Esophagus squamous epithelium (tissue), 5 donors: ENCODE measurements at places on chromosomes 7 and 10. TPM values are rescaled to one million over a fixed set of nuclear protein-coding genes. Genes with fewer than 3 reads are reported as not detected.

GRCh38 chr7:105336009-105336408 lies 52.7 kb downstream of the SRPK2 start:
- no peak for DNase-seq
- H3K4me3 ChIP-seq, result no peak overlapping the region
- no peaks in the 10 kb centered on the region for H3K36me3 ChIP-seq
- H3K27ac ChIP-seq, result no peak overlapping the region
- H3K4me1 ChIP-seq, result peaks cover 17% of the 10 kb centered on the region

DNA sequence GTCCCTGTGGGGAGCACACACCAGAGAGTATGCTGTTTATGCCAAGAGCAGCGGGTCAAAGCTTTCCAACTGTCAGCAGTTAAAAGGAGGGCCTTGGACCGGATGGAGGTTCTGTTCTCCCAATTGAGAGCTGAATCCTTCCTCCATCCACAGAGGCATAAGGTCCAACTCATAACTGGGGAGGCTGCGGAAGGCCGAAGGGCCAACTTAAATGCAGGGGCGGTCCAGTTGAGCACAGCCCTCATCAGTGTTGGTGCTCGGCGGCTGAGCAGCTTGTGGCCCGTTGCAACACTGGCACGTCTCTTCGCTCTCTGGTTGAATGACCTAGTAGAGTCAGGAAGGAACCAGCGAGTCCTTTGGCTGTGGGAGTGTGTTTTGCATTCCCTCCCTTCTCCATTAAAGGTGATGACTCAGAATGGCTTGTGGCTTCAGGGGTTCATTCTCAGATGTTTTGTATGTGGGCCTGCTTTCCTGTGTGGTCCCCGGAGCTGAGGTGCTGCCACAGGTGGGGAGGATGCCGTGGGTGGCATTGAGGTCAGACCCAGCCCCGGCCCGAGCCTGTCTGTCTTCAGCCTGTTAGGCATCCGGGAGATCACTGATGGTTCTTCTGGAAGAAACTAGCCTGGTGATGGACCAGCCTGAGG lies 44.8 kb upstream of the DMBT1 start:
- H3K4me1 ChIP-seq, result no peaks in the 10 kb centered on the region
- DNase-seq, result no peak
- H3K27ac ChIP-seq, result no peak overlapping the region
- H3K4me3 ChIP-seq, result no peak overlapping the region
- H3K27me3 ChIP-seq, result no peaks in the 10 kb centered on the region
- H3K36me3 ChIP-seq, result no peaks in the 10 kb centered on the region

- H3K27ac ChIP-seq, result no peak overlapping the region
- no peaks in the 10 kb centered on the region for H3K4me1 ChIP-seq
- no peaks in the 10 kb centered on the region for H3K36me3 ChIP-seq
- H3K4me3 ChIP-seq, result no peak overlapping the region
- no peak for DNase-seq
Observed at GRCh38 chr10:29089091-29089490, 199.8 kb upstream of the LYZL1 start.

- no peak overlapping the region for H3K27ac ChIP-seq
- H3K27me3 ChIP-seq, result no peaks in the 10 kb centered on the region
- no peaks in the 10 kb centered on the region for H3K36me3 ChIP-seq
- no peaks in the 10 kb centered on the region for H3K4me1 ChIP-seq
Observed at GRCh38 chr10:57844387-57844998, 423.2 kb downstream of the IPMK start.

Gene TRIM50
- not detected for total RNA-seq

DNA sequence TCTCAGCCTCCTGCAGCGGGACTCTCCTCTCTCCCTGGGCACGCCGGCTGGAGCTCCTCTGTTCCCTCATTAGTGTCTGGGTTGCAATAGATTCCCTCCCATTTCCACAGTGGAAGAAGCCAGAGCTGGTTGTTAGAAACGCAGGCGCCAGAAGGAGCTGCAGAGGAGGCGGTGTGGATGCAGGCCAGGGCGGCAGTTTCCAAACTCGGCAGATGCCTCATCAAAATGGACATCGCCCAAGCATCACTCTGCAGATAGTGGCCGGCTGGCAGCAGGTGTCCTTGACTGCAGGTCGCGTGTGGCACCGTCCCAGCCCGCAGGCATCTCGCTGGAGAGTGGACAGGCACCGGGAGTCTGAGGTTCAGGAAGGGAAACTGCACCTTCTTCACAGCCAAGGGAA lies 201.8 kb downstream of the TCERG1L start:
- H3K36me3 ChIP-seq, result no peaks in the 10 kb centered on the region
- DNase-seq, result no peak
- H3K4me1 ChIP-seq, result no peaks in the 10 kb centered on the region
- H3K27ac ChIP-seq, result no peak overlapping the region

DNA sequence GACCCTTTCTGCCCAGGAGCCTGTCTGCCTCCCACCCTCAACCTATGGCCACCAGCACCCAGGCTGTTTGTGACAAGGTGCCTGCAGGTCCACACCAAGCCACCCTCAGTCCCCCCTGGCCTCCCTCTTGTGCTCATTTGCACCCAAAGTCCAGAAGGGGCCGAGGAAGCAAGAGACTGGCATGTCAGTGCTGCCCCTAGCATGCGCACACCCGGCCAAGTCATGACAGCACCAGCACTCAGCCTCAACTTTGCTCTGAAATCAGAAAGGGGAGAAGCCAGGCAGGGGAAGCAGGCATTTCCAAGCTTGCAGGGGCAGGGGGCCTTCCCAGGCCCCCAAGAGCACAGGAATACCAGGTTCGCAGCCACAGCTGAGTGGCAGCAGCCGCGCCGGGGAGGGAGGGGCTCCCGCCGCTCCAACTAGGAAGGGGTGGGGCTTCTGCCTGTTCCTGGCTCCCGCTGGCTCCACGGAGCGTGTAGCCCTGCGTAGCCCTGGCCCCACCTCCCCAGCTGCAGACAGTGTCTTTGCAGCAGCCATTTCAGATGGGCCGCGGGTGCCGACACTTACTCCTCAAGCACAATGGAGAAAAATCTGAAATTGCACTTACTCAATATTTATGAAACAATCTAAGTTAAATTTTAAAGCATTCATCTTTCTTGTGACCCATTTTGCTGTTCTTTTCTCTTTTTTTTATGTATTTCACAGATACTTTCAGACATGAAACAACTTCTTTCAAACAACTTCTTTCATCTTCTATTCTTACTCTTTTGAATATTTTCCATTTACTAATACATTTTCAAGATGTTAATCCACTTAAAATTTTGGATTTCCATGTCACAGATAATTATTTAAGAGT lies 54.9 kb upstream of the ABCB5 start:
- DNase-seq, result no peak
- H3K27ac ChIP-seq, result no peak overlapping the region
- H3K4me3 ChIP-seq, result no peak overlapping the region
- H3K27me3 ChIP-seq, result no peaks in the 10 kb centered on the region

Gene EPO
- not detected for total RNA-seq

Gene PON2
- total RNA-seq, result 28.0 TPM

- no peaks in the 10 kb centered on the region for H3K27me3 ChIP-seq
- no peak overlapping the region for H3K4me3 ChIP-seq
- H3K27ac ChIP-seq, result peak overlapping the region; percentile 43
Observed at GRCh38 chr10:124044143-124044862, 49.1 kb downstream of the CHST15 start.

- no peaks in the 10 kb centered on the region for H3K36me3 ChIP-seq
- DNase-seq, result no peak
Observed at GRCh38 chr10:33142295-33142694, 184.3 kb upstream of the ITGB1 start.

GRCh38 chr10:22536620-22537019 lies 177.8 kb downstream of the PIP4K2A start:
- H3K27ac ChIP-seq, result no peak overlapping the region
- no peaks in the 10 kb centered on the region for H3K36me3 ChIP-seq
- DNase-seq, result no peak
- H3K27me3 ChIP-seq, result no peaks in the 10 kb centered on the region
- no peak overlapping the region for H3K4me3 ChIP-seq
- H3K4me1 ChIP-seq, result no peaks in the 10 kb centered on the region

GRCh38 chr10:48926255-48926654 lies 13.4 kb downstream of the LRRC18 start:
- no peaks in the 10 kb centered on the region for H3K4me1 ChIP-seq
- no peaks in the 10 kb centered on the region for H3K36me3 ChIP-seq
- no peaks in the 10 kb centered on the region for H3K27me3 ChIP-seq
- DNase-seq, result no peak
